ENCODE measurements at places on chromosomes 1 and 21.
A peak's percentile ranks its signal among the peaks of the same experiment; 100 is the strongest.

DNA sequence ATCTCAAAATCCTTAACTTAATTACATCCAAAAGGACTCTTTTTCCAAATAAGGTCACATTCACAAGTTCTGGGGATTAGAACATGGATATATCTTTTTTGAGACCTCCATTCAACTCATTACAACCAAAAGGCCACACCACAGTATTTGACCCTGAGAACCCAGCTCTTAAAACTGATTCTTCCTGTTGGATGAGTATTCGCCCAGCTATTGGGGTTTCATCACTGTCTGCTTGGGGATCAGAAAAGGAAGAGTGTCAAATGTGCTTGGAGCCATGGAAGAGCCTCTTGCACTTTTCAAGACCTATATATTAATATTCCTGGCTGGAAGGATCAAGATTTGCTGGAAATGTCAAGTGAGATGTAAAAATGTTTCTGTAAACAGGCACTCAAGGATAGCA lies 5.4 kb upstream of the TINAGL1 start:
- no peak for DNase-seq

- DNase-seq: no peak
Observed at GRCh38 chr1:114531094-114531493, 20.1 kb upstream of the TRIM33 start.

GRCh38 chr1:119286587-119287181 lies 81.9 kb upstream of the HAO2 start:
- DNase-seq: peak; percentile 41

- DNase-seq: peak; percentile 32
Observed at GRCh38 chr21:33266050-33266788, at the start of gene IL10RB. IL10RB (plus strand) TSS chr21:33266367; CDS start chr21:33266466, 99 bp downstream.

DNA sequence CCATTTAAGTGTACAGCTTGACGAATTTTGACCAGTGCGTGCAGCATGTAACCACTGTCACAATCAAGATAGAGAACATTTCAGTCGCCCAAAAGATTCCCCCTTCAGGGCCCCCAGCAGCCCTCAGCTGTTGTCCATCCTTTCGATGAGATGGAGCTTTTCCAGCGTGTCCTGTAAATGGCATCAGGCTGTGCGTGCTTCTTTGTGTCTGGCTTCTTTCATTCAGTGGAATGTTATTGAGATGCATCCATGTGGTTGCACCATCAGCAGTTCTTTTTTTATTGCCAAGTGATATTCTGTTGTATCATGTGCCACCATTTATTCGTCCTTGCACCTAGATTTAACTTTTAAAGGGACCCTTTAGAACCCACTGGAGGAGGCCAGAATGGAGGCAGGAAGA lies 21.9 kb downstream of the UBE2Q1 start:
- no peak for DNase-seq

DNA sequence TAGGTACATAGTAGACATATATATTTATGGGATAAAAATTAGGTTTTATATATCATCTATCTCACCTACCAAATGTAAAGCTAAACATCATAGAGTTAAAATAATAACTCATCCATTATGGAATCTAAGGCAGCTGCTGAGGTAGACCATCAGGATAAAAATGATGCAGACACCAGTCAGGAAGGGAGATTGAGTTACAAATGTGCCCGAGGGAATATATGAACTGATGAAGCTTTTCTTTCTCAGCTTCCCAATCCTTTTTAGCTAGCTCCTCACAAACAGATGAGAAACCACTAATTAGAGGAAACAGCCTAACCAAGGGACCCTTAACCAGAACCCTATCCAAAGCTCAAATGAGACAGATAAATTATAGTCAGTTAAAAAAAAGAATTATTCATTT lies 20.9 kb downstream of the TTLL7 start:
- no peak for DNase-seq

- no peak for DNase-seq
Observed at GRCh38 chr1:14853518-14853917, 255.0 kb downstream of the KAZN start.

- DNase-seq: no peak
Observed at GRCh38 chr21:46554431-46555224, 50.3 kb downstream of the S100B start.

GRCh38 chr1:48236716-48237470 lies 14.4 kb downstream of the SLC5A9 start:
- peak; percentile 25 for DNase-seq

GRCh38 chr1:161910604-161911003 lies 113.1 kb downstream of the OLFML2B start:
- no peak for DNase-seq

- DNase-seq: peak; percentile 83
Observed at GRCh38 chr1:230308039-230308438, 118.1 kb downstream of the PGBD5 start.

- no peak for DNase-seq
Observed at GRCh38 chr1:9861360-9861759, 37.6 kb upstream of the CLSTN1 start.

DNA sequence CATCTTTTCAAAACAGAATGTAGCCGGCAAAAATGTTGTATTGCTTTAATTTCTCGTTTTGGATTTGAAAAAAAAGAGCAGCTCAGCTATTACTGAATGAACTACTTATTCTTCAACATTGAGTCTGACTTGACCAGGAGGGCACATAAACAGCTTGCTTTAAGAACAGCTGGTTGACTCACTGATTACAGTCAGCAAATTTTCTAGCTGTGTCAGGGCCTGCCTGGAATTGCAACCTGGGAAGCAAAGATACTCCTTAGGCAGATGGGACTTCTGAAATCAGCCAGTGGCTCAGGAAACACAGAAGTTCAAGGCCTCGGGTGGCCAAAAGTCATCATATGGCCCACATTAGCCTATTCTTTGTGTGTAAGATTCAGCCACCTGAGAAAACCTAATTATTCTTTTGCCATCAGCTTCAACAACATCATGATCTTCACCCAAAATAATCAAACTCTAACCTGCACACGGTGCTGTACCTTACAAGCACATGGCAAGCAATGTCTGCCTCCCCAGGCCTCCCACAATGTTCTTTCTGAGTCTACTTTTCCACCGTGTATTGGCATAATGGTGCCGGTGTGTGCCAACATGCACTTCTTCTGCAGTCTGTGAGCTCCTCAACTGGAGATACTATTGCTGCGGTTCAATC lies 307.2 kb downstream of the HHIPL2 start:
- DNase-seq: peak; percentile 6

- no peak for DNase-seq
Observed at GRCh38 chr1:178146436-178146835, 52.5 kb downstream of the RASAL2 start.

GRCh38 chr1:88608139-88608943 lies 75.7 kb upstream of the PKN2 start:
- peak; percentile 11 for DNase-seq

- DNase-seq: no peak
Observed at GRCh38 chr1:59475737-59476136, 178.8 kb downstream of the FGGY start.

GRCh38 chr1:84379917-84380180 lies 18.4 kb upstream of the DNASE2B start:
- DNase-seq: no peak

GRCh38 chr1:176949033-176949662 lies 215.4 kb downstream of the ASTN1 start:
- peak; percentile 1 for DNase-seq

- no peak for DNase-seq
Observed at GRCh38 chr1:82722608-82723007, 921.9 kb downstream of the ADGRL2 start.

GRCh38 chr1:11880911-11881748 lies 22.4 kb upstream of the NPPB start:
- DNase-seq: no peak

DNA sequence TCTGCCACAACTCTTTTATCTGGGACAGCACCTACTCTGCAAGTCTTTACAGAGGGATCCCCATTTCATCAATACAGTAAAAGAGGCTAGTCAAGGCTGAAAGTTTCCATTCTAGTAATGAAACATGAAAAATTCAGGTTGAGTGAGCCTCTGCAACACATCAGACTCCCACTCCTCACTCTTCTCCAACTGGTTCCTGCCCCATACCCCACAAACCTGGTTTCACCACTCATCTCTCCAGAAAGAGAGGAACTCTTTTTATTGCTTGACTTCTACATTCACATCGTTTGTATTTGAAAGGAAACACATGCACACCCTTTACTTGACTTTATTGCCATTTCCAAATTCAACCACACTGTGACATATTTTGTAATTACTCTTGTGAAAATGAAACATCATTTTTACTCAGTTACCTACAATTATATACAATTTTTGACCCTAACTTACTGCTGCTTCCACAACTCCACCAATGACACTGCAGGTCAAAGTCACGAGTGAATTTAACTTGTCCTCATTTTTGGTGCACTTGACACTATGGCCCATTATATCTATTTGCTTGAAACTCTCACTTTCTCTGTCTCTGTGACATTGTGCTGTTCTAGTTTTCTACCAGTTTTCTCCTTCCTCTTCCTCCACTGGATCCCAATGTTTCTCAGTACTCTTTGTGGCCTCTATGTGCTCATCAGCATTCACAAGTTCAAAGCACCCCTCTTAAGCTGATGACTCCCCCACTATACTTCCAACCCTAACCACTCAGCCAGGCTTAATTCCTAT lies 8.0 kb downstream of the STX6 start:
- DNase-seq: no peak

GRCh38 chr21:34176448-34176847 lies 103.1 kb downstream of the MRPS6 start:
- DNase-seq: no peak

- no peak for DNase-seq
Observed at GRCh38 chr1:36023098-36023769, 60.7 kb upstream of the TEKT2 start.

GRCh38 chr1:25030674-25031589 lies 100.9 kb upstream of the RUNX3 start:
- peak; percentile 43 for DNase-seq

DNA sequence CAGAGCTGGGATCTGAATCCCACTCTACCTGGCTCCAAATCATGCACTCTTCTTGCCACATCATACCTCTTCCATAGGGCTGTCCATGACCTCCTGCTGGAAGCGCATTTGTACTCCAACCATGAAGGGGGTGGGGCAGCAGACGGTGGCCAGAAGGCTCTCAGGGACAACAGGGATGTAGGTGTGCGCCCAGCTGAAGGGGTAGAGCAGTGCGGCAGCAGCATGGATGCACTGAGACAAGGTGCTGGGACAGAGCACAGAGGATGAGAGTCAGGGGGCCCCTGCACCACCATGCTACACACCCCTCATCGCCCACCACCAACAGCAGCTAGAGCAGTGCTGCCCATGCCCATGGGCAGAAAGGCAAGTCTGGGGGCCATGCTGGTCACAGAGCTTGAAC lies 8.4 kb downstream of the DENND2D start:
- DNase-seq: no peak

DNA sequence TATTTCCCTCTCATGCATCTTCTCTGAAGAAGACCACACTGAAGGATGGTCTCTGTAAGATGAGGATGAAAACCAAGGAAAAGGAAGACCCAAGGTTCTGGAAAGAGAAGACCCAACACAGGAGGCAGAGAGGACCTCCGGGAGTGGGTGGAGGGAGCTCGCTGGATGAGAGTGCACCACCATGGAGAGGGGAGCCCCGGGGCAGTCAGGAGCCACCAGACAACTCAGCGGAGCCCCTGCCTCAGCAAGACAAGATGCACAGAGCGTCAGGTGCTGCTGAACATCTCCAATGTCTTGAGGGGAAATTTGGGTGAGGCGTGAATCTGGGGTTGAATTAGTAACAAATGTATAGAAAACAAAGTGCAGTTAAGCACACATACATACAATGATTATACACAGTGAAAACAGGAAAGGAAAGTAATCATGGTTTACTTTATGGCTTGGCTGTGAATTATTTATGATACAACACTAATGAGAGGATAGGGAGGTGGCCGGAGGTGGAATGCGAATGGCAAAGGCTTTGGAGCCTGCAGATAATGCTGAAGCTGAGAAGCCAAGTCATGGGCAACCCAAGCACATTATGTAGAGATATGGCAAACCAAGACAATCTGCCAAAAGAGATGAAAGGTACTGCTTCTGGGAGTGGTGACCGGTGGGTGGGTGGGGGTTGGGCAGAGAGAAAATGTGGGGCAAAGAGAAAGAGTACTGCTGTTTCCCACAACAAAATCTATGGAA lies 80.4 kb upstream of the EDN2 start:
- DNase-seq: no peak

DNA sequence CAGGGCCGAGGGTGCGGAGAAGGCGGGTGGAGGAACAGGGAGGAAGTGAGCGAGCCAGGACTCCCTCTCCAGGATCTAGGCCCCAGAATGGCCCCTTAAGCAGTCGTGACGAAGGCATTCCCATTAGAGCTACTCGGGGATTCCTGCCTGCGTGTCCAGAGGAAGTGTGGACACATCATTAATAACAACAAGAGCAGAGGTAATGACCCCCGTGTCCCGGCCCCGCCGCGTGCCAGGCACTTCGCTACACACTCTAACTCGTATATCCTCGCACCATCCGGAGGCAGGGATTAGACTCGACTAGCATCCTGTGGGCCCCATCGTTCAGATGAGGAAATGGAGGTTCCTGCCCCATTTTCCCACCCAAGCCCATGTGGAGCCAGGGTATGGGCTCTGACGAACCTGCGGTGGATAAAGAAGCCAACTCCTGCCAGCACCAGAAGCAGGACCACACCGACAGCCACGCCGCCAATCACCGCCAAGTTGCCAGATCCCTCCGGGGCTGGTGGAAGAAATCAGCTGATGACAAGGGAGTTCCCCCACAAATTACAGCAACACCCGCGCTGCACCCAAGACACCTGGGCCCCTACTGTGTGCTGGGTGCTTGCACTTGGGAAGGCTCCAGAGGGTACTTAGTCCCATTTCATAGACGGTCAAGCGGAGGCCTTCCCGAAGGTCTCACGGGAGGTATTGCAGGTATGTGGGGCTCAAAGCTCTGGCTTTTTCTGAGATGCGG lies 21.6 kb downstream of the EPHA2 start:
- no peak for DNase-seq

DNA sequence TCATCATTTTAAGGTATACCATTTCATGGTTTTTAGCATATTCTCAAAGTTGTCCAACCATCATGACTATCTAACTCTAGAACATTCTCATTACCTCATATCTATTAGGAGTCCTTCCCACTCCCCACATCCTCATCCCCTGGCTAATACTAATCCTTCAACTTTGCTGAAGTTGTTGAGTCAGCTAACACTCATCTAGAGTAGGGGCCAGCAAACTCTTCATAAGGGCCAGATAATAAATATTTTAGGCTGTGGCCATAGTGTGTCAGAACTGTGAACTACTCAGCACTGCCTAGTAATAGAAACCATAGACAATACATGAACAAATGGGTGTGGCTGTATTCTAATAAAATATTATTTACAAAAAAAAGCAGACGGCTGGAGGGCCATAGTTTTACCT lies 43.0 kb downstream of the TOR3A start:
- peak; percentile 56 for DNase-seq

GRCh38 chr21:30733026-30733425 lies 14.0 kb downstream of the KRTAP21-2 start:
- no peak for DNase-seq

Data from brain microvascular endothelial cell (primary cell).